ENCODE measurements at places on chromosomes 2 and 18. TPM values are rescaled to one million over a fixed set of nuclear protein-coding genes. Genes with fewer than 3 reads are reported as not detected.

DNA sequence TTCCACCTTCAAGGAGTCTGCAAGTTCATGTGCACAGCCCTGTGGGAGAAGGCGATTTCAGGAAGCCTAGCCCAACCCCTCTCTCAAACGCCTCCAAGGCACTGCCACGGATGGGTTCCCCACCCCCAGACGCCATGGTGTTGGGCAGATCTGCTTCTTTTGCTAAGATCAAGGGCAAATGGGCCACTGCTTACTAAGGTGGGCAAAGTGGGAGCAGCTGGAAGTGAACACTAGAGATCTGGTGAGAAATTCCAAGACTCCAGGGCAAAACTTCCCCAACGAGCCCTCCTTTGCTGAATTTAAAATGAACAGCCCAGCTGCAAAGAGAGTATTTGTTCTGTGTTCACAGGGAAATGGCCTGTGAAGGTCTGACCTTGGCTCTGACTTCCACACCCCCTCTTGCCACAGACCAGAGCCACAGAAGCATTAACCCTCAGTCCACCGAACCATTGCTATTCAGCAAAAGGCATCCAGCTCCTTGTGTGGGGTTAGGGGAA is 45.1 kb upstream of the ZBTB7C start:
- DNase-seq: no peak

Gene GPD2
- total RNA-seq: 22.9 TPM

GRCh38 chr2:105403783-105404698 is 5.2 kb upstream of the FHL2 start:
- no peak for DNase-seq

GRCh38 chr2:19871836-19872235 is 29.9 kb downstream of the TTC32 start:
- no peak for DNase-seq

DNA sequence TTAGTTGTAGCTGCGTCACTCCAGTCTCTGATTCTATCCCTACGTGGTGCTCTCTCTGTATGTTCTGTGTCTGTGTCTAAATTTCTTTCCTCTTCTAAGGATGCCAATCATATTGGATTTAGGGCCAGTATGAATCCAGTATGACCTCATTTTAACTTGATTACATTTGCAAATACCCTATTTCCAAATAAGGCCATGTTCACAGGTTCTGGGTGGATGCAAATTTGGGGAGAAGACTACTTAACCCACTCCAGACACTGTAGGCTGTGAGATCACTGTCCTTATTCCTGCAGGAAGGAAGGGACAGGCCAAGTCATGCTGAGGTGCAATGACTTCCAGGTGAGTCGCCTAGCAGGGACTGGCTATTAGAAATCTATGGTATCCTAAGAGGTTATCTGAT is 272.2 kb downstream of the CELF4 start:
- DNase-seq: no peak

DNA sequence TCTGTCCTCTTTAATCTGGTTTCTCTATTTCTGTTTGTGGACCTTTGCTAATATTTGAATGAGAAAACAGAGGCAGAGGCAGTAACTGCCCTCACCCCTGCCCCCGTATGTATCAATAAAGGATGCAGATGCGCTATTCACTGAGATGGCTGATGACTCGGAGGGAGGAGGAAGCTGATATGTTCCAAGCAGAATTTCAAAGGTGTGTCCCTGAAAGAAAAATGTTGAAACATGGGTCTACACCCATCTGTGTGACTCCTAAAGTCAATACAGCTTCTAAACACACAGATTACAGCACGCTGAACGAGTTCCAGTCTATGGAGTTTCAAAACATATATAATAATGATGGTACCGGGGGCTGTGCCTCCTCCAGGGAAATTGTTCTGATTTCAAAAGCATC is 38.8 kb downstream of the EPHA4 start:
- no peak for DNase-seq

Gene B4GALT6
- total RNA-seq: 16.4 TPM

DNA sequence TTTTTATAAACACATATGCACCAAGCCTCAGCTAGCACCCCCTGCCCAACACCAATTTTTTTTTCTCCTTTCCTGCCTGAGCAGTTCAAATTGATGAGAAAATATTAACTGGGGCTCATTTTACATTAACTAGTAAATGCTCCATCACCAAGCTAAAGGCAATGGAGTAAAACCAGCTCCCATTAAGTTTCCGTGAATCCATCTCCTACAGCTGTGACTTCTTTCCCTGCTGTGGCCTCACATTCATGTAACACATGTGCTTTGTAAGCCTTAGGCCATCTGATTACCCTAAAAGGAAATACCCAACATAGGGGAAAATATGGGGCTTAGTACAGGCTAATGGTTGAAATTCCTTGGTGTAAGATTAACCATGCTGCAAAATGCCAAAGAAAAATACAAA is 60.8 kb downstream of the DNER start:
- DNase-seq: no peak

Gene ZC3H8
- 22.8 TPM for total RNA-seq

- DNase-seq: no peak
These were observed 678.9 kb upstream of the CELF4 start for GRCh38 chr18:38244480-38244879.

Gene ZBTB14
- total RNA-seq: 33.9 TPM

Gene CNNM4
- total RNA-seq: 5.9 TPM

DNA sequence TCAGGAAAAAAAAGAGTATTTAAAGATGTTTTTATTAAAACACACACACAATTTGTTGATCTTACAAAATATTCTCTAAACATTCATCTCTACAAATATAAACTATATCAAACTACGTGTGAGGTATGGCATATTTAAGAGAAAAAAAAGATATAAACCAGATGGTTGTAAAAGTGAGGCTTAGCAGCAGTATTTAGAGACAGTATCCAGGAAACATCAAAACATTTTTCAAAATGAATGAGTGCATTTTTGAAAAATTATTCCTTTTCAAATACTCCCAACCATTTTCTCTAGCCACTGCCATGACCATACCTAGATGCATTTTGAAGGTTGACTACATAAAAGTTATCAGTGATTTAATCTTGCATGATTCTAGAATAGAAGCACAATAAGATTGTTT is 38.2 kb upstream of the RAB27B start:
- no peak for DNase-seq

DNA sequence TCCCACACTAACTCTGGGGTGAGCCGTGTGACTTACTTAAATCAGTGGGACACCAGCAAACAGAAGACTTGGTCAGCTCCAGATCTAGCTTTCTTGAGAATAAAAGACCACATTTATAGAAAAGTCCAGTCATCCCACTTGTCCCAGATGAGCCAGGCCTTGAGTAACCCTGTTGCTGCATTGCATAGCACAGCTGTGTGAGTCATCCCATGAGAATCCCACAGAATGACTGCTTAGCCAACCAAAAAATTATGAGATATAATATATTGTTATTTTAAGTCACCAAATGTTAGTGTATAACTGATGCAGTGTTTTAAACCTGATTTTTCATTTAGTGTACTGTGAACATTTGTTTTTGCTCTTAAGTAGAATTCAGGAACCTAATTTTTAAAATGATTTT is 94.2 kb upstream of the FSHR start:
- DNase-seq: no peak

DNA sequence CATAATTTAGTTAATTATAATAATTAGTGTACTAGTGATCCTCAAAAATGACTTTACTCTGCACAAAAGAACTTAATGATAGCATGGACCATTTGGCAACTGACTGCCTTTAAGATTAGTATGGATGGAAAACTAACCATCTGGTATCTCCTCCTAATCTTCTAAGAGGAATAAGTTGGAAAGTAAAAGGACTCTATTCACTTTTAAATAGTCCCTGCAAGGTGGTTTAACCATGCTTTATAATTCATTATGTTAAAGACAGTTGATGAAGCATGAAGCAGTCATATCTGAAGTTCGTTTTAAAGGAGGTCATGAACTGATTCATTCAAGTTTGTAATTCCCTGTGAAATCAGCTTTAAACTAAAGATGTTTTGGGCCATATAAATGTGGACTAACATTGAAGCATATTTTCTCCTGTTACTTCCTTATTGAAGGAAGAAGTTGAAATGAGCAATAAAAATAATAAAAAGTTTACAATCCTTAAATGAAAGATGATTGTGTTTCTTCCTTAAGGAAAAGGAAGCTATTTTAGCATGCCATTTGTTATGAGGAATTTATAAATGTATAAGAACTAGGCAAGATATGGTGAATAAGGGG is 446.0 kb downstream of the XIRP2 start:
- DNase-seq: no peak

Gene AGBL5
- 42.0 TPM for total RNA-seq

- DNase-seq: no peak
These were observed 336.4 kb downstream of the CTNNA2 start for GRCh38 chr2:79849241-79849640.

DNA sequence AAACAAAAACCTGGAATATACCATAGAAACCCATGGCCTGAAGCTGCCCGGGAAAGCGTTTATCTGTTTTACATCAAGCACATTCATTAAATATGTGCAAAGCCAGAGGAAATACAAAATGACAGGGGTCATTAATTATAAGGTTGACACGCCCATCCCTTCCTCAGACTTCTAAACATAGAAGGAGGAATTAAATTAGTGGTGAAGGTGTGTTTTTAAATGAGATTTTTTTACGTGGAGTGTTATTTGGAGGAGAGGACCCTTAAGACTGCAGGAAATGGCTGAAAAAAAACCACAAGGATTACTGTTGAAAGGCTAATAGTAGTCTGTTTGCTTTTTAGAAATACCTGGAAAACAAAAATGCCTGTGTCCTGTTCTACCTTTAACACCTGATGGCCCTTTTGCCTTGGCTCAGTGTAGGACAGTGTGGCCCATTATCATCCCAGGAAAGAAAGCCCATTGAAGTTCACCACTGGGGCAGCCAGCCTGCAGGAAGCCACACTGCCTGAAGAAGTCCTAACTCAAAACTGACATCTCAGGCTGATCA is 123.2 kb downstream of the EPHA4 start:
- DNase-seq: no peak

Gene IGFBP5
- not detected for total RNA-seq

GRCh38 chr2:191405546-191405945 is 160.3 kb downstream of the MYO1B start:
- DNase-seq: no peak

DNA sequence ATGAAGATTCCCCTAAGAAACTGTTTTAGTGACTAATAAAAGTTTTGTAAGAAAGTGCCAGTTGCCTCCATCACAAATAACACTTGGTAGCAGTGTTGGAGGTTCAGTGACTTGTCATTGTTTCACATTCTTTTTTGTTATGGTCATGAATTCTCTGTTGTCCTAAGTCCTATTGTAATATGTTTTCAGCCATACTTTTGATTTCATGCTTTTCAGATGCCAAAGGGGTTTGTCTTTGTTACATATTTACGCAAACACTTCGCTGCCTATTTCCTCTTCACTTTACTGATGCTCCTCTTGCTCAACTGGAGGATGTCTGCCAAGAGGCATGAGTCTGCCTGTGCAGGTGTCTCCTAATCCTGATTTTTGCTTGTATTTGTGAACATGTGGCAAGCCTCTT is 66.6 kb downstream of the PHLPP1 start:
- DNase-seq: no peak

- DNase-seq: no peak
These were observed 91.4 kb downstream of the MAPK4 start for GRCh38 chr18:50651334-50651733.

- DNase-seq: no peak
These were observed 38.0 kb downstream of the MFSD6 start for GRCh38 chr2:190446193-190446592.

Gene LRRC30
- total RNA-seq: not detected

Gene TTC32
- 26.3 TPM for total RNA-seq

- peak; percentile 27 for DNase-seq
These were observed 266.8 kb upstream of the SIX3 start for GRCh38 chr2:44674473-44675284.

- DNase-seq: no peak
These were observed 210.9 kb upstream of the KLHL14 start for GRCh38 chr18:32983721-32984120.

Gene LHCGR
- not detected for total RNA-seq

DNA sequence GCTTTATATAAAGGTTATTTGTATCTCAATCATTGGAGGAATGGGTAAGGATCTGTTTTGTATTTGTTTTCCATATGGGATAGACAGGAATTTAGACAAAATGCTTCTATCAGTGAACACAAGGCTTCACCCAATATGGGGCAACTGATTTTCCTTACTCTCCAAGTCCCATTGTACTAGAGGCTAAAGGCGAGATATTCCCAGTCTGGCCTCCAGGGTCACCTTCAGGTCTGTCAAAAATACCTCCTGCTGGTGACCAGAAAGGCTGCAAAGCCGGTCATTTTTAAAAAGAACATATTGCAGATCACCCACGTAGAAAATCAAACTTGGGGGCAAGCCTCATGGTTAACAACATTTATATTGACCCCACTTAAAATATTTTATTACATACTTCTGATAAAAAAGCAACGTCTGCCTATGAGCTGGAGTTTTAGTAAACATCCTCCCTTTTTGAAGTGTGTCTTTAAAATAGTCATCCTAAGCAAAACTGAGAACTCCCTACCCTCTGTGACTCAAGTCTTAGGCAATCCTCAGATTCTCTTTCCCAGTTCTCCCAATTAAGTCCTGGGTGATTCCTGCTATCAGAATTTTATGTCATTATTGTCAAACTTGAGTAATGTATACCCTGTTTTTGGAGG is 276.6 kb downstream of the MREG start:
- no peak for DNase-seq

DNA sequence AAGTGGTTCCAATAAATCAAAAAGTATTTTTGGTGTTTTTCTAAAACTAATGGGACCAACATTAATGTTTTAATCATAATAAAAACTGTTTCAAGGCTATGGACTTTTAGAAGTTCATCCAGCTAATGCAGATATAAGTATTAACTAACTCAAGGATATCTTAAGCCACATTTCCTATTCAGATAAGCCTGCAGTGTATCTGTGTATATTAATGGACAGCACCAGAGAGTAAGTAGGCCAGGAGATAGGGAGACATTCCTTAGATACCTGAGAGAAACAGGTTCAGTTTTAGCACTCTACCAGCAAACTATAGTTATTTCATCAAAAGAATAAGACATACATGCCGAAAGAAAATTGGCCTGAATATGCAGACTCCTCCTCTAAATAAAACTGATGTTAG is 27.3 kb downstream of the PREPL start:
- DNase-seq: no peak

Gene CIB4
- not detected for total RNA-seq

- no peak for DNase-seq
These were observed 87.9 kb upstream of the GCFC2 start for GRCh38 chr2:75798569-75798968.

- DNase-seq: no peak
These were observed 24.6 kb downstream of the PTRHD1 start for GRCh38 chr2:24768601-24769000.

- DNase-seq: no peak
These were observed 30.6 kb downstream of the YPEL5 start for GRCh38 chr2:30177440-30177839.

GRCh38 chr2:159262904-159263303 is 23.6 kb downstream of the WDSUB1 start:
- no peak for DNase-seq

- no peak for DNase-seq
These were observed 279.8 kb downstream of the EIPR1 start for GRCh38 chr2:3097804-3098203.

- DNase-seq: no peak
These were observed 6.5 kb downstream of the IL1B start for GRCh38 chr2:112829961-112830681.

Measured in OCI-LY7 (cell line).